Ovary (tissue), 10 donors: ENCODE measurements at places on chromosomes 12 and 14.

DNA sequence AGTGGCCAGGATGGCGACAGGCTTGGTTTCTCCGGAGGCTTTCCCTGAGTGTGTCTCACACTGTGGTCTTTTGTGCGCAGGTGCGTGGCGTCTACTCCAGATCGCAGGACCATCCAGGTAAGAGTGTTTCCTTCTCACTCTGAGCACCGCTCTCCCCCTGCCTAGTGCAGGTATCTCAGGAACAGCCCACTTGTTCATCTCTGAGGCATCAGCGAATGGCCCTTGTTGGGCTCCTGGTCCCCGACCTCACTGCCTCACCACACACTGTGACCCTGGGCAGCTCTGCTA is 781 bp downstream of the ADGRD1 start:
- no peak for DNase-seq

DNA sequence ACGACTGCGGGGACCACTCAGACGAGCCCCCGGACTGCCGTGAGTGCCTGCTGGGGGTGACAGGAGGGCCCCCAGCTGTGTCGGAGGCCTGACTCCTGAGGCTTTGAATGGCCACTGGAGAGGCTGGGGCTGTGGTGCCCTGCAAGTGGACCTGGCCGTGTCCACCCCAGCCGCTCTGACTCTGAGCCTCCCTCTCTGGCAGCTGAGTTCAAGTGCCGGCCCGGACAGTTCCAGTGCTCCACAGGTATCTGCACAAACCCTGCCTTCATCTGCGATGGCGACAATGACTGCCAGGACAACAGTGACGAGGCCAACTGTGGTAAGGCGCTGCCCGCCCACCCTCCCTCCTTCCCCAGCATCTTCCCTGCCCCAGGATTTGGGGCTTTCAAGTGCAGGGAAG is 16.1 kb upstream of the NXPH4 start:
- no peak for DNase-seq

- no peak for DNase-seq
Observed at GRCh38 chr12:44397631-44398030, 478.5 kb downstream of the NELL2 start.

DNA sequence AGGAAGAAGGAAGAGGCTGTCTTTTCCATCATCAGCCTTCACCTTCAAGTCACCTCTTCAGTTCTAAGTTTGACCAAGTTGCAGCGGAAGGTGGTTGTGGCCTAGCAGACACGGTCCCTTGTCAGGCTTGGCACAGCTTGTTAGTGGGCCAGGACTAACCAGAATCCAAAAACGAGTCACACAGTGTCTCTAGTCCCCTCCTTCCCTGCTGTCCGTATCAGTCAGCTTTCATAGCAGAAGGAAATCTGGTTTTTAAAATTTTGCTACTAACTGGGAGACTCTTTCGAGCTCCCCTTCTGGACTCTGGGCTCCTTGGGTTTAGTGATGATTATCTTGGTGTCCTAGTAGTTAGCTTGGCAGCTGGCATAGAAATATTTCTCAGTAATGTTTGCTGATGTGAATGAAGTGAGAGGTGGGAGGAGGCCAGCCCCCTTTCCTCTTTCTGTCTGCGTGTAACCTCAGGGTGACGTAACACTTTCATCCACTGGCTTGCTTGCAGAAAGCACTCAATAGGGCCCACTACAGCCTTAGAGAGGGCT is 3.8 kb downstream of the ETV6 start:
- DNase-seq, result no peak

GRCh38 chr12:10012630-10013330 is 2.4 kb downstream of the CLEC12B start:
- DNase-seq, result no peak

GRCh38 chr12:466039-466438 is 6.3 kb downstream of the B4GALNT3 start:
- DNase-seq, result no peak

DNA sequence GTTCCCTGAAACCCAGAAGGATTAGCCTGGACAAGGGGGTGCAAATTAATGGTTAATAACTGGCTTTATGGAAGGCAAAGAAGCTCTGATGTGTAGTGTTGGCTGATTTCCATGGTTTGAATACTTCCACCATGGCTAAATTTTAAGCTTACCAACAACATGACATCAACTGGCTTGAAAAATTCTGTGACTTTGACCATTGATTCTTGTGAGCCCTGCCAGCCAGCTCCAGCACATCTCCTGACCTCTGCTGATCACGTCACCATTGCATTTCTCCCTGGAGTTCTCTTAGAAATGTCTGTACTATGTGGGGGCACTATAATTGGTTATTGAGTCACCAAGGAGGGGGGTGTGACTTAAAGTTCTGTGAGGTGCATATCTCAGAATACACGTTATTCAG is 171.2 kb downstream of the MYRFL start:
- DNase-seq, result no peak

DNA sequence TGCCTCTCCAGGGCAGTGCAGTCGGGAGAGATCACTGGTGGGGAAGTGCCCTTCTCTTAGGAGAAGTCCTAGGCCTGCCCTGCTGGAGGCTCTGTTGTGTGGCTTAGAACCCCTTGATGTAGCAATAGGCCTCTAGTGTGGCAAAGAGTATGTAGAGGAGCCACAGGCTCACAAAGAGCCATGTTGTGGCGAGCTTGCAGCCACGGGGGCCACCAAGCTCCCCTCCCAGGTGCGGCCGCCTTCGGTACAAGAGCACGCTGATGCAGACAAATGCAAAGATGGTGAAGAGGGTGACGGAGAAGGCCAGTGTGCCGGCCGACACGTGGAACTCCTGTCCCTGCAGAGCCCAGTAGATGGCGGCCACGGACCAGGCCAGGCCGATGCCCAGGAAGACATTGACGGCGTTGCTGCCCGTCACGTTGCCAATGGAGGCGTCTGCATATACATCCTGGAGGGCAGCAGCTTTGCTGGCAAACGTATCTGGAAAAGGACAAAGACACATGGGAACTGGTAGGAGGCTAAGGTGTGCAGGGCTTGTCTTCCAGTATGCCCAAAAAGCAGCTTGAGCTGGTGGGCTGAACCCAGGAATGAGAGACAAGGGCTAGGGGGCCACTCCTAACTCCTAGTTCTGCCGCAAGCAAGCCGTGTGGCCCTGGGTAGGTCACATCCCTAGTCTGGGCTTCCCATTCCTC is 142.8 kb downstream of the SLC8A3 start:
- no peak for DNase-seq

- DNase-seq, result peak; percentile 70
Observed at GRCh38 chr14:103629503-103630121, 601 bp downstream of the KLC1 start.

DNA sequence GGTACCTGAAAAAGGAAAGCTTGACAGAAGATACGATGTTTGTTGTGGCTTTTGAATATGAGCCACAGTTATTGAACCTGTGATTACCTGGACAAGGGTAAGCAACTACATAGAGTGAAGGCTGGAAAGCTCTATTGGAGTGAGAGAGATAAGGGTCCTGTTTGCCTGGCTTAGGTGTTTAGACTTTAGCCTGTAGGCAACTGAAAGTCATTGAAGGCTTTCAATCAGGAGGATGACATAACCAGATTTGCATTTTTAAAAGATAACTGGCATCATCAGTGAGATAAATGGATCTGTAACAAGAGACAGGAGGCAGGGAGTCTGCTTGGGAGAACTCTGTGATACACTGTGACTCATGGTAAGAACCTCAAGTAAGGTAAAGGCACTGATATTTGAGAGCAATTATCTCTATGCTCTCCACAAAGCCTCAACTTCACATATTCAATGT is 128.9 kb upstream of the SOX5 start:
- no peak for DNase-seq

- no peak for DNase-seq
Observed at GRCh38 chr12:121165316-121165715, 32.6 kb downstream of the P2RX7 start.

- no peak for DNase-seq
Observed at GRCh38 chr12:114850661-114851275, 166.8 kb upstream of the TBX3 start.
